ENCODE measurements at places on chromosomes 4 and X. TPM values are rescaled to one million over a fixed set of nuclear protein-coding genes. Genes with fewer than 3 reads are reported as not detected.

DNA sequence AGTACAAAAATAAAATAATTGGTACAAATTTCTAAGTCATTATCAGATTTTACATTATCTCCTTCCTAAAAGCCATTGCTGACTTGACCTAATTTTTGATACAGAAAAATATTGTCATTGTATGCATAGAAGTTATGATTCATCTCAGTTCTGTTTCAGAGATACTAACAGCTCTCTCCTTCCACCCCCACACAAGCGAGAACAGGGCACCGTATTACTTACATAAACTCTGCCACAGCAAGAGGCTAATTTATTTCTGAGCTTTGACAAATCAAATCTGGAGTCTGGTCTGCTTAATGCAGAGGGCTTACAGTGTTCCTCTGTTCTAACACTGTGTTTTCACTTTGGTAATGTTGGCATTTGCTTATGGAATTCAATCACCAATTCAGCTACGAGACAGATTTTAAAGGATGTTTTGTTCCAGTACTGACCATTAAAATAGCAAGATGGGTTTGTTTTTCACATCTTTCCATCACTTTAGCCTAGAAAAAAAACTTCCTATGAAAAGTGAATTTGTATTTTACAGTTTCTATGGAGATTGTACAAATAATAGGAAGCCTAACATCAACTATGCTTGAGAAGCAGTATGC, 181.8 kb downstream of the USP46 start:
- DNase-seq: no peak

GRCh38 chrX:54920610-54921426, at the start of gene TRO:
TRO (plus strand) TSS chrX:54920824; CDS start chrX:54922247, 1,423 bp downstream.
- DNase-seq: peak; percentile 21

DNA sequence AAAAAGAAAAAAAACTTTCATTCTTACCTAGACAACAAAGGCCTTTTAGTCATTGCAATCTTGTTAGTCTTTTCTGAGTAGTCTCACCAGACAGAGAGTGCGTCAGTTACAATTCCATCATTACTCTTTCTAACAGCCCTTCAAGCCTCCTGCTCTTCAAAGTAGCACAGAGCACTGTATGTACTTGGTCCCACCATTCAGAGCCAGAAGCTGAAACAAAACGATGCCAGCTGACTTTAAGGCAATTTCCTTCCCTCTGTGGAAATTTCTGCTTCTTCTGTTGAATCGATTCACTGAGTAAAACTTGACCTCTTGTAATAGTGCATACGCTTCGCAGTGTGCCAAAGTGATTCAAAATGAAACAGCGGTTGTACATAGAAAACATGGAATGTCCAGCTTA, 57.7 kb upstream of the TENM3 start:
- DNase-seq: no peak

DNA sequence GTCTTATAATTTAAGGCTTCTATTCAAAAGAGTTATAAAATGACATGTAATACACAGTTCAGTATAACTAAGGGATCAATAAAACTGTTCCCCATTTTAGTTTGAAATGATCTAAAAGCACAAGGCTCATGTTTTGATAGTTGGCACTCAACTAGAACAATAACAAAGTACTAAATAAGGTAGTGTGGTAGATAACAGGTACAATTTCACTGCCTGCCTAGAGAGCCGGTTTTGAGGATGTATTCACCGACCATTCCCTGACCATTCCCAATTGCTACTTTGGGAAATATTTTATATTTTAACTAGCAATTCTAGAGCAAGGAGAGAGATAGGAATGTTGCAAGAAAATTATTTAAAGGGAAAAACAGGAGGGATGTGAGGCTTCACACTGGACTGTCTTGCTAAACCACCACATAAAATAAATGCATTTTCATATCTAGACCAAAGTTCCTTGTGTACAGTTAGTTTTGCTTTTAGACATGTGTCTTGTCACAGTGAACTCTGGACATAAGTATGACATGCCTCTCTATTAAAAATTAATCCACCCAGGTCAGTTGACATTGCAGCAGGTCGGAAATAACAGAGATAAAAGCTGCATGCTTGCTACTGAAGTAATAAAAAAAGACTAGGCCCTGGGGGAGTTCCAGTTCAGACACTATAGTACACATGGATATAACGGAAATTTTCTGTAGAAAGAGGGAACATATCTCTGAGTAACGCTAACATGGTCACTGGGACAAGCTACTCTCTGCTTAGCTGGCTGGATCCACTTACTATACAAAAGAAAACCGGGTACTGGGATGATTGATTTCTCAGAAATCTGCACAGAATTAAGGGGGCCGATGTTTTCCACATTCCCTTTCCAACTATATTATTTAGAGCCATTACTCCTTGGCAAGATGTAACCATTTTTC, 56.3 kb upstream of the NAP1L5 start:
- no peak for DNase-seq

The MAGEA9B gene
- total RNA-seq: not detected
